ENCODE measurements at places on chromosomes 2 and 18.

DNA sequence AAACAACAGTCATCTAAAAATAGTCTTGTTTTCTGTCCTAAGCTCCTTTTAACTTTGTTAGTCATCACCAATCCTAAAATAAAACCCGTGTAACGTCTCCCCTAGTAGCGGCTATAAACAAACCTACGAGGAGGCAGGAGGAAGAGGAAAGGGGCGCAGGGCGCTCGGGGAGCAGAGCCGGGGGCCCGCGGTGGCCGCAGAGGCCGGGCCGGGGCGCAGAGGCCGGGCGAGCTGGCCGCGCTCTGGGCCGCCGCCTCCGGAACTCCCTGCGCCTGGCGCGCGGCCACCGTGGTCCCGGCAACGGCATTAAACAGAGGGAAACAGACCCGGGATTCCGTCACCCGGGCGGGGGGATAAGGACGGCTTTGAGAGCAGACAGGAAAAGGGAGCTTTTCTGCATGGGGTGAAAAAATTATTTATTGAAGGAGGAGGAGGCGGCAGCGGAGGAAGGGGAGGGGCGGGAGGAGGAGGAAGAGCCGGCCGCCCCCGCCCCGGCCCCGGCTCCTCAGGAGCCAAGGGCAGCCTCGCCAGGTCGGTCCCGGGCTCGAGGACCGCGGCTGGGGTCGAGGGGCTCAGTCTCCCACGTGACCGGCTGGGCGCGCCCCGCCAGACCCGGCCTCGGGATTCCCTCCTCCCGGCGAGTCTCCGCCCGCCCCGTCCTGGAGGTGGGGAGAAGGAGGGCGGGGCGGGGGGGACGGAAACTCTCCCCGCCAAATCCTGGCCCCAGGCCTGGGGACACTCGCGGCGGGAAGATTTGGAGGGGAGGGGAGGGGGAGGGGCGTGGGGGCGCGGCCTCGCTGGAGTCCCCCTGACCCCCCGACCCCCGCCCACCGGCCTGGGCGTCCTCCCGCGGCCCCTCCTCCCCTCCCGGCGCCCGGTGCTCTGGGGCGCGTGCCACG is 1.8 kb upstream of the NFATC1 start:
- no peak for DNase-seq

DNA sequence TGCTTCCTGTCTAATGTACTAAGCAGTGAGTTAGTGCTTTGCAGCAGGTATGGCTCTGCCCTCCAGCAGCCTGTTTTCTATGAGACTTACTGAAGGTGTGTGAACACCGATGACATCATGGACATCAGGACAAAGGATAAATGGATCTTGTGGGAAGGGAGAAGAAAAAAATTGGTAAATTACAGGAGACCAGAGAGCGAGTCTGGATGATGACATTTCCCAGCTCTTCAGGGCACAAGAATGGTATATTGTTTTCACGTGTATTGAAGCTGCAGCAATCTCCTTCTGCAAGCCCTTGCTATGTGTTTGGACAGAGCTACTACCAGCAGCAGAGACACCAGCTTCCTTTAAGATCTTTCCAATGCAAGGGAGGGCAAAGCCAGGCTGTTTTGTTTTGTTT is 47.2 kb downstream of the DCC start:
- no peak for DNase-seq

GRCh38 chr2:43075811-43076585 is 150.4 kb downstream of the ZFP36L2 start:
- DNase-seq: no peak

DNA sequence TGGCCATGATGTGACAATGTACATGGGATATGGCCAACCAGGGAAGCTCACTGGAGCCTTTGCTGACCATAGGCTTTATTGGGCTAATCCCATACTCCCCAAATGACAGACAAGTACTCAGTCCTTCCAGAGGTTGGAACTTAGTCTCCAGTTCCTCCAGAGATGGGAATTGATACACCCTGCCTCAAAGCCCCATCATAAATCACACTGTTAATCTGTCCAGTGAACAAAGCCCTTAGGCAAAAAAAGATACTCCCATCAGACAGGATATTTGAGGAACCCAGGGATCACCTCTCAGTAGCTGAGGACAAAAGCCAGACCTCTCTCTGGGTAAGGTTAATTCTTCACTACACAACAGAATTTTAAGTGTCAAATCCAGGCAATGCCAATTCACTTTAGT is 247.5 kb upstream of the CDH20 start:
- no peak for DNase-seq

DNA sequence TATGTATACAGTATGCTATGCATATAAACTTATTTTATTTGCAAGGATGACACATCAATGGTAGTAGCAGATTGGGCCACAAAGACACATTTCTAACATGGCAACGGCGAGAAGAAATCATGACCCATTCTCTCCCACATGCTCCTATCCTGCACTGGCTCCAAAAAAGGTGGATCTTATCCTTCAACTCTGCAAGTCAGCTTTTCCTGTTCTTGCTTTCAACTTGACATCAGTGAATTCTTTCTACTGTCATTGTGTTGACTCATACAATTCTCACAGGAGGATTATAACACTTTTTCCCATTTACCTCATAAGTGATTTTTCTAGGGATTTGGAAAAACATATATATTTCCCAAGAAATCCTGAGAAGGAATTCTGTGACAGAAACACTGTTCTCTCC is 53.1 kb downstream of the ACVR1 start:
- no peak for DNase-seq

DNA sequence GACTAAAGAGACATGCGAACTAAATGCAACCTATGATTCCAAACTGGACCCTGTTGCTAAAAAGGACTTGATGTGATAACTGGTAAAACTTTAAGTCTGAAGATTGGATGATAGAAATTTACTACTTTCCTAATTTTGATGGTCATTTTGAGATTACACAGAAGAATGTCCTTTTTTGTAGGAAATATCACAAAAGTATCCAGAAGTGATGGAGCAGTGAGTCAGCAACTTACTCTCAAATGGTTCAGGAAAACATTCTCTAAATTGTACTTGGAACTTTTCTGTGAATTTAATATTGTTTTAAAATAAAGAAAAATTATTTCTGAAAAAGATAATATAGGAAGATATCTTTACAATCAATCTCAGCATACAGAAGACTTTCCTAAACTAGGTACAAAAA is 19.9 kb downstream of the MBOAT2 start:
- no peak for DNase-seq

GRCh38 chr2:105127289-105127915 is 89.5 kb downstream of the MRPS9 start:
- DNase-seq: no peak

DNA sequence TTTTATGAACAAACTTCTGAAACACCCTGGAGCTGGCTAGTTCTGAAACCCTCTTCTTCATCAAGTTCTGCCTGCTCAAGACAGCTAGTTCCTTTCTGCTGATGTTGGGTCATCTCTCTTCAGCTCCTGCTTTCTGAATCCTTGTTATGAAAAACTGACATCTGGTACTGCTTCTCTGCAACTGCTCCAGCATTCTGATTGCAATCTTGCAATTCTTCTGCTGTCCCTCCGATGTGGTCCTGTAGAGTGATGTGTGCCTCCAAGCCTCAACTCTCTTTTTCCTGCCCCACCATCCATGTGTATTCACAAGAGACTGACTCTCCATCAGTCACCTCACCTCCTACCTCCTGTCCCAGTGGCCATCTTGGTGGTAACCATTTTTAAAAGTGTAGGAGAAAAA is 21.8 kb downstream of the COL6A3 start:
- DNase-seq: no peak

DNA sequence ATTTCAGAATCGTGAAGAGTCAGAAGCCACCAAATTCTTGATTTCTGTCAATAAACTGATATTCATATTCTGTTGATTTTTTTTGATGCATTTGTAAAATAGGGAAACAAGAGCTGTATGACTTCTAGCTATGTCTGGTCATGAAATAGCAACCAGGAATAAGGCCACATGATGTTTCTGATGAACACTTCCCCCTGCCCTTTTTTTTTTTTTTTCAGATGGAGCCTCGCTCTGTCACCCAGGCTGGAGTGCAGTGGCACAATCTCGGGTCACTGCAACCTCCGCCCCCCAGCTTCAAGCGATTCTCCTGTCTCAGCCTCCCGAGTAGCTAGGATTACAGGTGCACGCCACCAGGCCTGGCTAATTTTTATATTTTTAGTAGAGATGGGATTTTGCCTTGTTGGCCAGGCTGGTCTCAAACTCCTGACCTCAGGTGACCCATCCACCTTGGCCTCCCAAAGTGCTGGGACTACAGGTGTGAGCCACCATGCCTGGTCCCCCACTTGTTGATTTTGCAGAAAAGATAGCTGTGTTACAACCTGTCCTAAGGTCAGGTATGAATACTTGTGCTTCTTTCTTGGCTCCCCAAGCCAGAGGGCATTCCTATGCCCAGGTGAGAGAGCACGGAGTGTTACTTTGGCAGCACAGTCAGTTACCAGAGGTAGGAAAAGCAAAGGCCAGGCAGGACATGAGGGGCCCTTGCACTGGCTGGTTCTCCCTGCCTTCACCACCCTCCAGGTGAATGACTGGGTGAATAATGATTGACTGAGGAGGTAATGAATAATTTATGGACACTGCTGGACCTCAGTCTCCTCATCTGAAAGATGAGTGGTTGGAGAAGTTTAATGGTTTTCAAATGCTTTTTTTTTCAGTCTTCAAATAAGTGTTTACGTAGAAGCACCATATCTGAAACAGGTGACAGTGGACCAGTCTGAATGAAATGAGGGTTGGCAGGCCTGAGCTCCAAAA is 39.6 kb downstream of the PAX8 start:
- no peak for DNase-seq
